ENCODE measurements at places on chromosomes 16 and 17. TPM values are rescaled to one million over a fixed set of nuclear protein-coding genes. Genes with fewer than 3 reads are reported as not detected.

GRCh38 chr17:30477774-30478115 lies 537 bp downstream of the GOSR1 start:
- DNase-seq: no peak

DNA sequence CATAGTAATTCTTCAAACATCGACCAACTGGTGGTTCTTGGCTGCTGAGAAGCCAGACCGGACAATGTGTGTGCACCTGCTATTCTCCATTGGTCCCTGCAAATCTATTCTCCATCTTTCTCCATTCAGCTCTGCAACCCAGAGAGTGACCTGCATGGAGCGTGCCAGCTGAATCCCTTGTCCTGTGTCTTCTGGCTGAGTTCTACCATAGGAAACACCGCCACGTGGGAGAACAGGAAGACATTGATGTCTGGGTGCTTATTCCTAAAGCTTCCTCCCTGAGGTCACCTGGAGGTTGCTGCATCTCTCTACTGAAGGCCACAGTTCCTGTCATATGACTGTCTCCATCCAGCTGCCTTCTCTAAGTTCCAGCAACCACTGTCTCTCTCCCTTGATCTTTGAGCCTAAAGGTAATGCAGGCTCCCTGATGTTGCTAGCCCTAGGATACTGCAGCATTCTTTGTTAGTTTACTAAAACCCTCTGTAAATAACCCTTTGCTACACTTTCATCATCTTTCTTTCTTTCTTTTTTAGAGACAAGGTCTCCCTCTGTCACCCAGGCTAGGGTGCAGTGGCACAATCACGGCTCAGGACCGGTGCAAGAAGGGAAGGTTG lies 10.6 kb upstream of the SMG1 start:
- no peak for DNase-seq

- DNase-seq: no peak
Measured at GRCh38 chr16:2968368-2968737, 795 bp upstream of the PAQR4 start.

- no peak for DNase-seq
Measured at GRCh38 chr16:14187517-14188338, 116.6 kb downstream of the MRTFB start.

- DNase-seq: peak; percentile 30
Measured at GRCh38 chr17:78197147-78197832, 10.1 kb downstream of the AFMID start.

- DNase-seq: no peak
Measured at GRCh38 chr16:53530046-53530445, 27.0 kb upstream of the AKTIP start.

GRCh38 chr16:6345090-6345489 lies 987.6 kb upstream of the RBFOX1 start:
- no peak for DNase-seq

- DNase-seq: no peak
Measured at GRCh38 chr16:72621651-72622050, 426.3 kb downstream of the ZFHX3 start.

Gene CD300H
- total RNA-seq: not detected

Gene GDPD3
- 3.7 TPM for total RNA-seq

Gene GAS7
- 200 TPM for total RNA-seq

Measured in right cardiac atrium (tissue), 5 donors.